ENCODE measurements at places on chromosomes 7 and 10. TPM values are rescaled to one million over a fixed set of nuclear protein-coding genes. Genes with fewer than 3 reads are reported as not detected.

DNA sequence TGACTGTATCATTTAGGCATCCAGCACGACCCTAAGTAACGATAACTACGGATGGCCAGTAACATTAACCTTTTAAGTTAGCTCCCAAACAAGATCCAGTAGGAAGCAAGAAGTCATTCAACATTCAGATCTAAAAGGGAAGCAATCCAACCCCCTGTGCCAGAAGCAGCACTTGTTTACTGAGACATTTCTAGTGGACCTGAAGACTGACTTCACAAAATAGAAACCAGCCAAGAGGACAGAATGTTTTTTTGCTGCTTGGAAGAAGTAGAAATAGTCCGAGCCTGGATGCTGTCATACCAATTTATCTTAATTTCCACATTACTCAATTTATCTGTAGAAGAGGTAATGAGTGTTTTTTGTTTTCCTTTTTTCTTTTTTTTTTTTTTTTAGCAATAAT lies 88.0 kb upstream of the CTTNBP2 start:
- no peak for DNase-seq

DNA sequence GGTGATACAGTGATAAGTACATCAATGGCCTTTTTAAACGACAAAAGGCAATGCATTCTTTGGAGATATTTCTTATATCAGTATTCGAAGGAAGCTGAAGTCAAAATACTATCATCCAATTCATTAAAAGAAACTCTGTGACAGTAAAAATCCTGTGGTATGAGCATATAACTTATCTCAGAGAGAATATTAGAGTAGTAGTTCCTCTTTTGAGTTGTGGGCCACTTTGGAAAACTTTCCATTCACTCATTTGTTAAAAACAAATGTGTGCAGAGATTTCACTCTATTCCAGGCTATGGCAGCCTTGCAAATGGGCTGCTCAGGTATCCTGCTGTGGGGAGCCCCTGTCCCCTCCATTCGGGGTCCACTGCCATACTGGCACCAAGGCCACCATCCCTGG lies 55.3 kb upstream of the ZNF438 start:
- DNase-seq = no peak

DNA sequence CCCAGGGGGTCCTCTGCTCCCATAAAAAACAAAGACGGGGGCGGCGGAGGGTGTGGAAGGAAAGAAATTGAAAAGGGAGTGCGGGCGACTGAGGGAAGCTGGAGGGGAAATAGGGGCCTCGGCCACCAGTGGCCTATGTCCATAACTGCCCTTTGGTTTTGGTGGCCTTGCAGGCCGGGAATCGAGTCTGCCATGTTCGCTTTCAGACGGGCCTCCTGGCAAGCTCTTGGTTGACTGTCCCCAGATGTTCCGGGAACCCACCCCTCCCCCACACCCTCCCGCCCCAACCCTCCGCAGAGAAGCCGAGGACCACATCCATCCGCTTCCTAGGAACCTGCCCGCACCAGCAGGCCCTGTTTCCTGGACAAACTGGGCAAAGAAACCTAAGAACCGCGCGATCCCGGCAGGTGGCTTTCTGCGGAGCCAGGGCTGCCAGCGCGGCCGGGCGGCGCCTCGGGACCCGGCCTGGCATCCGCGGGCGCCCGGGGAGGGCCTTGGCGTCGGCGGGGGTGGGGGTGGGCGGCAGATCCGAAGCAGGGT lies 20.0 kb upstream of the GATA3 start:
- no peak for DNase-seq

- no peak for DNase-seq
Observed at GRCh38 chr10:12471135-12471534, 121.8 kb downstream of the CAMK1D start.

CABCOCO1 gene
- polyA plus RNA-seq = not detected

DNA sequence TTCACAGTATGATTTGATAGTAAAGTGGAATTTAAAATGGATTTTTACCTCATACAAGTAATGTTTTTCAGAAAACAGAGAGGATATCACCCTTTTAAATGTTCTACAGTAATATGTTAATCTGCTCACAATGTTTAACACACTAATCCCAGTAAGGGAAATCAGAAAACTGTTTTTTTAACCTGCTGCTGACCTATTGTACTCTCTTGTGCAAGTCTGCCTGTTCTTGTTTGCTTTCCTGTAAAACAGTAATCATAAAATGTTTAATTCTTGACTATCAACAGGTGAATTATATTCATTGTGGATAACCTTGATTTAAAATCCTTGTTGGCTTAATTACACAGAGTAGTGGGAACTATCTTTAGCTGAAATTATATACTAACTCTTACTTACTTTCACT lies 126.4 kb downstream of the GNAT3 start:
- no peak for DNase-seq

DNA sequence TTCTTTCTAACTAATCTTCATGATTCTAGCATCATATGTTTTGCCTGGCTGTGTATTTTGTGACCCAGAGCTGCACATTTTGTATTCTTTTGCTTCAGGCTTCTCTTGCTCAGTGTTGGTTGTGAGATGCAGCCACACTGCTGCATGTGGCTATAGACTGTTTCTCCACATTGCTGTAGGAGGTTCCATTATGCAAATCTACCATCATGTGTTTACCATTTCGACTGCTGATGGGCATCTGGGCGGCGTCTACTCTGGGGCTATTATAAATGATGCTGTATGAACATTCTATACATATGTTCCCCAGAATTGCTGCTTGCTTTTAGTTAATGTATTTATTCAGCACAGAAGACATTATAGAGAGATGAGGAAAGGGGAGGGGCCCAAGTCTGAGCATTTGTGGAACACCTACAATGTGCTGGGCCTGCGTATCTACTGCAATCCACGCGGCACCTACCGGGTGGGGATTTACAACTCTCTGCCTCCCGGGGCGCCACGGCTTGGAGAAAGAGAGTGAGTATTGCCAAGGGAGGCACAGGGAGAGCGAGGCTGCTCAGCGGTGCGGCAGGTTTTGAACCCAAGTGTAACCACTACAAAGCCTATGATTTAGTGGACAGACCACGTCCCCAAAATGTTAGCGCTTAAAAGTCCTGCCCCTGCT lies 172.5 kb downstream of the PRKAG2 start:
- no peak for DNase-seq

DNA sequence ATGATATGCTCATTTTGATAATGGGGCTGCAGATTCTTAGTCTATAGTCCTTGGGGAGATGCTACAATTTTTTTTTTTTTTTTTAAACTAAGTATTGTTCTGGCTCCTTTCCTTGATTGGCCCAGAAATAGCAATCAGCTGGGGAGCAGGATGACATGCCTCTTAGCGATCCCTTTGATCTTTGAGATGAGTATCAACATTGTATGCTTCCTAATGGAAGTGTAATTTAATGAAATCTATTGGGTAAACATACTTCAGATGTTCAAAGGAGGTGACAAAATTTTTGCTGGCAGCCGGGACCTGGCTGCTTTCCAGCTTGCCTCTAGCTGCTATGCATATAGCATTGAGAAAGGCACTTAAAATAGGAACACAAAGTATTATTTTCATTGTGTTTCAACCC lies 43.5 kb downstream of the VTI1A start:
- DNase-seq = no peak

DNA sequence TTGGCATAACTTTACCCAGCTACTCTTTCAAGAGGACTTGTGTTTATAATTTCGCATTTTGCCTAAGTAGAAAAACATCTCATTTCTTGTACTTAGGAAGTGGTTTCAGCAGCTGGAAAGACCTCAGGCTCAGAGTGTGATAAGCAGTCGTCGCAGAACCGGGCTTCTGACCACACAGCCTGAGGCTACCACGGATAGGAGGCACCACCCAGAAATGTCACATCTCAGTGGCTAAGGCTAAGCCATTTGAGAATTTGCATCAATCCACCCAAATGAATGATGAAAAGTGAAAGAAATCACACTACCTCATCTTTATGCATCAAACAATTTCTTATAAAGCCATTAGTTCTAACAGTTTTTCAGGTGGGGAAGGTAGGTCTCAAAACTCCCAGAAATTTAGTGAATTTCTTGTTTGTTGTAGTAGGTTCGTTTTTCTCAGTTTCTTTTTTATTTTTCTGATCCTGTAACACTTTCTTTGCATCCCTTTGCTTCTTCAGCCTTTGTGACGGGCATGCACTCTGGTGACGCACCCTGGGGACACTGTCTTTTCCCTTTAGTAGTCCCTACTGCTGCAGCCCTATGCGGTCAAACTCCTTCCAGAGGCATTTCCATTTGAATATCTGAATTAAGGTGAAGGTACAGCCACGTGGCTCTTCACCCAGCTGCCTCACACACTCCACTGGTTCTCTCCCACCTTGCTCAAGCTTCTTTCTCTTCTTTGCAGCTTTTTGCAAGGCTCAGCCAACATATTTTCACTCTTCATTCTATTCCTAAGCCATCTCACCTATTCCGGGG lies 68.5 kb downstream of the MAP3K8 start:
- no peak for DNase-seq

GRCh38 chr10:29438271-29438670 lies 149.4 kb downstream of the LYZL1 start:
- DNase-seq = no peak

TMEM270 gene
- not detected for polyA plus RNA-seq

All from GM12878 (cell line).